Natural killer cell treated with Interleukin-12 subunit alpha and Interleukin-12 subunit beta and Interleukin-15 and Interleukin-18, amount 100 ng/mL, for 72 hours (primary cell): ENCODE measurements at places on chromosomes 3 and 15.
A peak's percentile ranks its signal among the peaks of the same experiment; 100 is the strongest.

GRCh38 chr15:40957041-40957555, 3.8 kb downstream of the CHAC1 start:
- no peak for DNase-seq

GRCh38 chr15:99669250-99669649, 64.0 kb downstream of the LYSMD4 start:
- DNase-seq, result no peak

DNA sequence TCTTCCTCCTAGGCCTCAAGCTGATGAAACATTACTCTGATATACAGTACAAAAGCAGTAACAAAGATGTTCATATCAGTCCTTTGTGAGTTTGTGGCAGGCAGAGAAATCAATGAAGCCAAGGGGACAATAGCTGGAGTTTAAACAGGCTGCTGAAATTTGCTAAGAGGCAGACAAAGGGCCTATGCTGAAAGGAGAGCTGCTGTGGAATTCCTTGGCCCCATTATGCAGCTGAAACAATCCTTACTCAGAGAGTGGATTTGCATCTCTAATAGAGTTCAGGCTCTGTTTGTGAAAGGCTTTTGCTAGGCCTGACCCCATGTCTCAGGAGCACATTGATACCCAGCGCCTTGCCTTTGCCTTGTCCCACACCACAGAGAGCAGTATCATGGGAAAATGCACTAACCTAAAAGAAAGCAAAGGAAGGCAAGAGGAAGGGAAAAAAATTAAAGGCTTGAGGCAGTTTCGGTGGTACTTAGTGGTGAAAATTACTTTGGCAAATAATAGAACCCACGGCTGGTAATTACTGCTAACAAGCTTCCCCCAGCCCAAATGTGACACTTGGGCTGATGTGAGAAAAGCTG, 195.0 kb upstream of the EPHA3 start:
- DNase-seq, result no peak

DNA sequence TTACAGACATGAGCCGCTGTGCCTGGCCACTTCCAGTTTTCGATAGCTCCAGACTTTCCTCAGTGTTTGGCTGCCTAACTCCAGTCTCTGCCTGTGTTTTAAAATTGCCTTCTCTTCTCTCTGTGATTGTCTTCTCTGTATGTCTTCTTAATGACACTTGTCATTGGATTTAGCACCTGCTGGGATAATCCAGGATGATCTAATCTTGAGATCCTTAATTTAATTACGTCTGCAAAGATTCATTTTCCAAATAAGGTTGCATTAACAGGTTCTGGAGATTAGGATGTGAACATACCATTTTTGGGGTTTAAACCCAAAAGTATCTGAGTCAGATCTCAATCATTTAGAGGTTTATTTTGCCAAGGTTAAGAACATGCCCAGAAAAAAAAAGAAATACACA, 222.2 kb upstream of the PDZRN3 start:
- DNase-seq, result no peak

- no peak for DNase-seq
Measured at GRCh38 chr3:59839283-59839682, 789.5 kb upstream of the CFAP20DC start.

GRCh38 chr15:88479169-88479568, 11.7 kb downstream of the MRPS11 start:
- DNase-seq, result no peak

DNA sequence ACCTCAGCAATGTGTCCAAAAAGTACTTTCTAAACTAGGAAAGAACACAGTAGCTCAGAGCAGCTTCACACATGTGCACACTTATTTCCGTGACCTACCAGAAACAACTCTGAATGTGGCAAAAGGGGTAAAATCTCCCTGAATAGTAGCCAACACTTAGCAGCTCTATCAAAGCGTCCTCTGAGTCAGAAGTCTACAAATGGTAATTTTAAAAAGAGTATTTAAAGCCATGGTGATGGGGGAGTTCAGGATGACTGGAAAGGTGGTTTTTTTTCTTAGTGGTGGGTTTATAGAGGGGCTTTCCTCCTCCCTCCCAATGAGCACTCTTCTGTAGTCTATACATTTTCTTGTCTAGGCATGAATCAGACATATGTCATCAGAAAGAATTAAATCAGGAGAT, 223.8 kb upstream of the PRICKLE2 start:
- DNase-seq, result no peak

DNA sequence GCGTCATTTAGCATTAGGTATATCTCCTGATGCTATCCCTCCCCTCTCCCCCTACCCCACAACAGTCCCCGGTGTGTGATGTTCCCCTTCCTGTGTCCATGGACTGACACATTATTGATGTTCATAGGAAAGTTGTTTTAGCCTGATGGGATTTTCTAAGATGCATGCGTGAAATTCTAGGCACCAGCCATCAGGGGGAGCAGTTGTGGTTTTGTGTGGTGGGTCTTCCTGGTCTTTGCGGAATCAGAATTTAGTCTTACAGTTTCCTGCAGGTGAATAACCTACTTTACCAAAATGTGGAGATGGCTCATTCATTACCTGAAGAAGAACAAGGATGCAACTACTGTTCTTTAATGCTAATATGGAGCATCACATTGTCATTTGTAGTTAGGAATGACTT, 455.0 kb upstream of the THBS1 start:
- peak; percentile 67 for DNase-seq

GRCh38 chr3:42490243-42490642, 12.2 kb upstream of the VIPR1 start:
- no peak for DNase-seq

DNA sequence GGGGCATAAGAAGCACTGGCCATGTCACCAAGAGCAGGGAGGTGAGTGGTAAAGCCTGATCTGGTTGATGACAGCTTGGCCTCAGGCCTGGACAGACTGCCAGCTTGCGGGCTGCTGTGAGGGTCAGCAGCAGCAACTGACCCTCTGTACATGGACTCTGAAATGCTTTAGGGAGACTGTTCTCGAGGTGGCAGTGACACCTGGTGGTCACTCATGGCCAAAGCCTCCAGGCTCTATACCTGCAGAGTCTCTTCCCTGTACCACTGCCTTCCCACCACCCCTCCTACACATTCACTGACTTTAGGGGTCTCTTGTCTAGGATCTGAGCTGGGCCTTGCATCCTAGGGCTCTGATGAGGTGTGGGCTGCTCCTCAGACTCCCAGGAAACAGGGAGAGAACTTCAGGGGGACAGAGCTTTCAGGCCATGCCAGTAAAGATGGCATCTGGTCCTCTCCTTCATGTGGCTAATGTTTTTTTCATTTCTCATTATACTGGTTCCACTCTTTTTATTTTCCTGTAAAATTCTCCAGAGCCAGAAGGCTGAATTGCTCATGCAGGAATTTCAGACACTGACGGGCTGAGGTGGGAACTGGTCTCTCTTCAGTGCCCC, 17.2 kb upstream of the TIMP4 start:
- no peak for DNase-seq

- no peak for DNase-seq
Measured at GRCh38 chr15:39896846-39897245, 23.2 kb downstream of the GPR176 start.

DNA sequence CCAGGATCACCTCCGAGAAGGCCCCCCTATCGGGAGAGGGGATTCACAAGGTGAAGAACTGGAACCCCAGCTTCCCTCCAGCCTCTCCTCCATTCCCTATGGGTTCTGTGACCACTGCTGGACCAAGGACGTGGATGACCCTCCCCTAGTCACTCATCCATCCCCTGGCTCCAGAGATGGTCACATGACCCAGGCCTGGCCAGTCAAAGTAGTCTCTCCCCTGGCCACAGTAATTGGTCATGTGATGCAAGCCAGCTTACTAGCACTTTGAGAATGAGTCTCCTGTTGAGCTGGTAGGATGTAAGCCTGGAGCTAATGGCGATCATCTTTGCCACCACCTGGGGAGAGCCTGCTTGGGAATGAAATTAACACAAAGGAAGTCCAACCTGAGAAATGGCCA, 3.9 kb downstream of the CAMK1 start:
- DNase-seq, result no peak

- no peak for DNase-seq
Measured at GRCh38 chr15:31905054-31905453, 125.3 kb upstream of the CHRNA7 start.

GRCh38 chr3:169542331-169542751, 121.2 kb downstream of the MECOM start:
- DNase-seq, result no peak

DNA sequence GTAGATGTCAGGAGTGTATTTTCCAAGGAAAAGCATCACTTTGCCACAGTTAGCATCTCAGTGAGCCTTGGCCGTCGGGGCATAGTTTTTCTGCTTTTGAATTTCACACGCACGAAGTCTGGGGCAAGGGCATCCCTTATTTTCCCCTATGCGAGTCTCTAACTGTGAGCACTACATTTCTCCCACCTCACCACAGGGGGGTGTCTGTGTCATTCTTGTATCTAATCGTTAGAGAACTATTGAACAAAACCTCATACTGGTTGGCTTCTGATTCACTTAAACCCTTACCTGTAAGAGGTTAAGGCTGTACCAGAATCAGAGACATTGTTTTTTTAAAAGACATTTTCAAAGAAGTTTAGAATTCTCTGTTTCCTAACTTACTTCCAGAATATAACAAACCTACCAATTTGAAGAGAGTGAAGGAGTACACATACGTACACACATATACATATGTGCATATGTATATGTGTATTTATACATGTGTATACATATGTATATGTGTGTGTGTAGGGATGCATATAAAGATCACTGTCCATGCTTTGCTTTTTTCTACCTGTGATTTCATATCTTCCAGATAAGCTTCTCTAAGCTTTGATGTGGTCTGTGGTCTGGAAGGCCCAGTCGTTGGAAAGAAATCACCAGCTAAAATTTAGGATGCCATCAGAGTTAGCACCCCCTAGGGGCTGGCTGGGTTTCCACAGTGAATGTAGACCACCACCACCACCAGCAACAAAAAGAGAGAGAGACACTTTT, 49.4 kb downstream of the MYZAP start:
- no peak for DNase-seq

DNA sequence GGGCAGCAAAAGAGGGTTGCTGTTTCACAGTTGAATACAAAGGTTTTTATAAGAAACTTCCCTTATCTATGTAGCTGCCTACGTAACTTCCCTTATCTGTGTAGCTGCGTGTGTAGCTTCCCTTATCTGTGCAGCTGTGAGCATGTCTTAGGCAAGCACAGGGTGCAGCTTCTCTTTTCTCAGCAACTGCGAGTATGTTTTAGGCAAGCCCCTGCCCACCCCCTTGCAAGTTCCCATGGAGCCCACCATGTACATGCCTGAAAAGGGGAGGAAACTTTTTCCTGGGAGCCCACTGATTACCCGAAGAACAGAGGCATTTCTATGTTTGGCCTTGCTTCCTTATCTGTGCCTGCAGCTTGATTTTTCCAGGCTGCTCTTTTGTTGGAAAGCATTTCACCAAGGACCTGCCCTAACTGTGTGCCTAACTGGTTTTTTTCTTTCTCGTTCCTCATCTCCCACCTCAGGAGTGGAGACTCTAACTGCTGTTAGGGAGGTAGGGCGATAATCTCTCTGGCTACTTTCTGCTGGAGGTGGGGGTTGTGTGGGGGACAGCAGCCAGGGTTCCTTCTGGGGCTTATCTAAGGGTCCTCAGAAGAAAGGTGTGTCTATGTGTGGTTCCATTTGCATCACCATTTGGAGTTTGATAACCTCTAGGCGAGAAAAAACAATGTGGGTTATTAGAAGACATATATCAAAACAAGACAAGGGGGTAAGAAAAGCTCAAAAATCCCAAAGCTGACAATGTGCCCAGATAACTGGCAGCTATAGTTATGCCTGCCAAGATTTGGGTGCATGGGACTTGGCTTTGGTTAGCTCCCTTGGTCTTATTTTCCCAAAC, 26.0 kb downstream of the SORD start:
- DNase-seq, result no peak

DNA sequence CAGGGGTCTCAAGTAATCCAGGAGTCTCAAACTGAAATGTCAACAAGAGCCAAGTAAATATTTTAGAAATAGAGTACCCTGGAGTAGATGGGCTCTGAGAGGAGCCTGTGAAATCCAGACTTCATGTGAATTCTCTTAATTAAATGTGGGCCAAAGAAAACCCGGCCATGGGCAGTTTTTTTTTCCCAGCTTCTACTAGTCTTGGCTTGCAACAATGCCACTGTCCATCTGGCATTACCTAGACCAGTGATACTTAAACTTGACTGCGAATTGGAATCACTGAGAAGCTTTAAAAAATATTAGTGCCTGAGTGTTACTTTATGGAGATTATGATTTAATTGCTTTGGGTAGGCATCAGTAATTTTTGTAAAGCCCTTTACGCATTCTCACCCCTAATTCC, 66.4 kb upstream of the GOLGA6B start:
- DNase-seq, result no peak

DNA sequence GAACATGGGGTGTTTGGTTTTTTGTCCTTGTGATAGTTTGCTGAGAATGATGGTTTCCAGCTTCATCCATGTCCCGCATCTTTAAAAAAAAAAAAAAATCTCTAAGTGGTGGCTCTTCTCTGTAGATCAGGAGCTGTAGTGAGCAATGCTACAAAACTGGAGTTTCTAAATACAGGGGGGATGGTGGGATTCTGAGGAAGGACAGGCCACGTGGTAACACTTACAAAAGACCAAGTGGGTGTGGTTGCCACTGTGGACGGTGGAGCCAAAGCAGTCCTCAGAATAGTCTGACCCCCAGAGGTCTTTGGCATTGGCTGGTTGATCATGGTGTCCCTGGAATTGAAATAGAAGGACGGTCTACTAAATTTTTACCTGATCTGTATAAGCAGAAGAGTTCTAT, 7.7 kb downstream of the CCRL2 start:
- DNase-seq, result no peak

DNA sequence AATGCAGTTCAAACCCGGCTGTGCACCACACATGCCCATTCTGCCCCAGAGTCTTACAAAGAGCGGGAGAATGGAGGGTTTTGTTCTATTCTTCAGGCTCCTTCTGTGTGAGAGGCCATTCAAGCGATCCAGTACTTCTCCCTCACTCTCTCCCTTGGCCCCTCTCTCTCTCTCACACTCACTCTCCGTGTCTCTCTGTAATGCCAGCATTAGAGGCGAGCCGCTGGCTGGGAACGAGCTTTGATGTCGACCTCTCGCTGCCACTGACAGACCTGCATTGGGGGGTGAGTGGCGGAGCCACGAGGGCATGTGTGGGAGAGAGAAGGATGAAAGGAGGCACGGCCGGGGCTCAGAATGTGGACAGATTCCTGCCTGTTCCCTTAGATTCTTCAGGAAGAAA, 231.7 kb upstream of the ARRDC4 start:
- DNase-seq, result no peak

GRCh38 chr3:127732879-127733350, 60.2 kb downstream of the ABTB1 start:
- no peak for DNase-seq

- DNase-seq, result no peak
Measured at GRCh38 chr15:38058596-38059075, 124.2 kb downstream of the TMCO5A start.

- DNase-seq, result no peak
Measured at GRCh38 chr15:52228921-52229320, 37.7 kb upstream of the GNB5 start.

- no peak for DNase-seq
Measured at GRCh38 chr3:112632596-112632995, 8.3 kb downstream of the CCDC80 start.
